Hematopoietic multipotent progenitor cell treated with erythropoietin and hydrocortisone succinate and interleukin-3 and kit ligand, for 15 days (in vitro differentiated cells): ENCODE measurements at places on chromosomes 2 and 18.

GRCh38 chr2:46540496-46541331, 61.3 kb downstream of the TMEM247 start:
- DNase-seq: no peak

DNA sequence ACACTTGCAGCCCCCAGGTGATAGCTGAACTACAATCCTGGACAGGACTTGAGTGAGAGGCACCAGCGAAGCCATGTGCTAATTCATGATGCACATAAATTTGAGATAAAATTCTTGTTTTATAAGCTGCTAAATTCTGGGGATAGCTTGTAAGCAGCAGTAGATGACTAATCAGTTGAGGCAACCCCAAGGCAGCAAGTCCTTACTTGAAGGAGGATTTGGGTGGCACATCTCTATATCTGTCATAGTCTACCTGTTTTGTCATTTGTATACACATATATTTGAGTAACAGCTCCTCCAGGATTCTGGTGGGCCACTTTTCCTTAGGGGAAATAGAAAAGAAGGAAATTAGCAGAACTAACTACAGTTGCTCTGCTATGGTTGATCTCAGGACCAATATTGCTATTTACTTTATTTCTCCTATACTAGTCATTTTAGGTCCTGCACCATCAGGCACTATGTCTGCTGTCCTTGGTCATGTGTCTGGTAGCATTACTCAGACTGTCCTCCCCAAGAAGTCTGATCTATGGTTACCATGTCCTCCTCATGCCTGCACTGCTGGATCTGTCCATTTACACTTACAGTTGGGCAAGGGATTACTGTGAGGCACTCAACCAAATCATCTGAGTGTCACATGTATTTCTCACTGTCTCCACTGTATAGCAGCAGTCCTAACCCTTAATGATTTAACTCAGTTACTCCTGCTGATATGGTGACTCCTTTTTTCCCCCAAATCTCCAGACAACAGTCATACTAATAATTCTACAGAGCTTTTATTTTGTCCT, 436.0 kb upstream of the CWC22 start:
- no peak for DNase-seq

GRCh38 chr18:23578891-23579653, 7.2 kb downstream of the NPC1 start:
- no peak for DNase-seq

GRCh38 chr2:134411279-134411827, 157.5 kb downstream of the MGAT5 start:
- DNase-seq: no peak

DNA sequence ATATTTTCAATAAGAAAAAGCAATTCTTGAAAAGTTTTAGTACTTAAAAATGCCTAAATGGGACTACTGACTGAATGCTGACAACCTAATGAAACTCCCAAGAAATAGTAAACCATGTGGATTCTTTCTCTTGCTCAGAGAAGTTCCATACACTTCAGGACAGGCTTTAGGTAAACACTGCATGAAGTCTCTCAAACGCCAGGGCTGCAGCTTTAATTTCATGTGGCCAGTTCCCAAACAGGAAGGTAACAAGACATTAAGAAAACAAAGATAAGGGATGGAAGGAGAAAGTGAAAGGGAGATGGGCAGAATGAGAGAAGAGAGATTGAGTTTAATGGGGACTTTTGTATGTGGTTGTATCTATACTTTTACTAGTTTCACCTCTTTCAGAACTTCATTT, 734.7 kb upstream of the PKDCC start:
- no peak for DNase-seq

- DNase-seq: no peak
Observed at GRCh38 chr2:200428961-200429665, 80.8 kb downstream of the KCTD18 start.

GRCh38 chr2:18597618-18598017, 8.2 kb upstream of the NT5C1B start:
- DNase-seq: no peak

GRCh38 chr2:139365189-139365588, 585.0 kb upstream of the NXPH2 start:
- no peak for DNase-seq

DNA sequence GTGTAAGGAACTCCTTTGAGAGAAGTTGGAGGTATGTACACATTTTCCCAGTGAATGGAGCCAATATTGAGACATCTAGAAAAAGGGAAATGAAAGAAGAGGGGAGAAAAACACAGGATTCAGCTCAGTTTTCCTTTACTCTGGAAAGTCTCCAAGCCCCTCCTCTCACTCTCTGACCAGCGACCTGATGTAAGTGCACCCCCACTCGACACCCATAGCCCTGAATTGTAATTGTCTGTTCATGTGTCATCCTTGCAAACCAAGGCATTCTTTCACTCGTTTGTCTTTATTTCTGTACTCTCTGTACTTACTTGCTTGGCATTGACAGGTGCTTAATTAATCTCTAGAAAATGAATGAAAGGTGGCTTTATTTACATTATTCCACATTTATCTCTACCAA, 55.7 kb upstream of the CTAGE1 start:
- DNase-seq: no peak
